ENCODE measurements at places on chromosomes 4 and X.

DNA sequence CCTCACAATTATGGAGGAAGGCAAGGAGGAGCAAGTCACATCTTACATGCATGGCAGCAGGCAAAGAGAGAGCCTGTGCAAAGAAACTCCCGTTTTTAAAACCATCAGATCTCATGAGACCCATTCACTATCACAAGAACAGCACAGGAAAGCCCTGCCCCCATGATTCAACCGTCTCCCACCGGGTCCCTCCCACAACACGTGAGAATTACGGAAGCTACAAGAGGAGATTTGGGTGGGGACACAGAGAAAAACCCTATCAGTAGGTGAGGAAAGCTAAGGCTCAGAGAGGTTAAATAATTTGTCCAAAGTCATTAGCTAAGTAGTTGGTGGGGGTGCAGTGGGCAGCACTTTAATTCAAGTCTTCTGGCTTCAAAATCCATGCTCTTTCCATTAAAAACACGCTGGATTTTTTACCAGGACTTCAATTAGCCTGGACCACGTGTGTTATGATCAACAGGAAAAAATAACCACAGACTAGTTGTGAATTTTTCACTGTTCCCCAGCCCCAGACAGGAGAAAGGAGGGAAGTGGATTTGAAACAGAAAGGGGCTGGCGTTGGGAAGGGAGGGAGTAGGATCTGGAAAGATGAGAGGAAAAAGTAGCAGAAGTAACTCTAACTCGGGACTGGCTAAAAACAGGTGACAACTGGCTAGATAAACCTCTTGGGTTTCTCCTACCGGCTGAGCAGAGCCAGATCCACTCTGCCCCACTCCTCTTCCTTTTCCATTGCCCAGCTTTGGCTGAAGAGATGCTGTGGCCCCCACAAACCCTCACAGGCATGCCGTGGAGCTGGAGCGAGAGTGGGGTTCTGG lies 986 bp downstream of the MTMR8 start:
- DNase-seq = no peak

GRCh38 chrX:112839856-112840255 lies 775 bp downstream of the AMOT start:
- DNase-seq = no peak

DNA sequence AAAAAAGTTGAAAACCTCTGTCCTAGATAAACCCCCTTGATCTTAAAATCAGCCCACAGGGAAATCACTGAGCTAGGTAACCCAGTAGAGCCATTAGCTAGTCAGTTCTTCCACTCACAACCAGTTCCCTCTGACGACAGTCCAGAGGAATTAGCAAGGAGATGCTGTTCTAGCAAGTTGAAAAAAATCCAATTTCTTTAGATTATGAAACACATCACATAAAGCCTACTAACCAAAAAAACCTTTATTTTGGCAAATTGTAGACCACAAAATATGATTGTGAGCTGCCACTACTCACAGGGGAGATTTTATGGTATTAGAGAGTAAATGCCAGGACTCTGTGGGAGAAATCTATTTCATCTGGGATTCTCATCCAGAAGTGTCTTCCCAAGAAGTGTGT lies 22.6 kb downstream of the ADAMTS3 start:
- no peak for DNase-seq

DNA sequence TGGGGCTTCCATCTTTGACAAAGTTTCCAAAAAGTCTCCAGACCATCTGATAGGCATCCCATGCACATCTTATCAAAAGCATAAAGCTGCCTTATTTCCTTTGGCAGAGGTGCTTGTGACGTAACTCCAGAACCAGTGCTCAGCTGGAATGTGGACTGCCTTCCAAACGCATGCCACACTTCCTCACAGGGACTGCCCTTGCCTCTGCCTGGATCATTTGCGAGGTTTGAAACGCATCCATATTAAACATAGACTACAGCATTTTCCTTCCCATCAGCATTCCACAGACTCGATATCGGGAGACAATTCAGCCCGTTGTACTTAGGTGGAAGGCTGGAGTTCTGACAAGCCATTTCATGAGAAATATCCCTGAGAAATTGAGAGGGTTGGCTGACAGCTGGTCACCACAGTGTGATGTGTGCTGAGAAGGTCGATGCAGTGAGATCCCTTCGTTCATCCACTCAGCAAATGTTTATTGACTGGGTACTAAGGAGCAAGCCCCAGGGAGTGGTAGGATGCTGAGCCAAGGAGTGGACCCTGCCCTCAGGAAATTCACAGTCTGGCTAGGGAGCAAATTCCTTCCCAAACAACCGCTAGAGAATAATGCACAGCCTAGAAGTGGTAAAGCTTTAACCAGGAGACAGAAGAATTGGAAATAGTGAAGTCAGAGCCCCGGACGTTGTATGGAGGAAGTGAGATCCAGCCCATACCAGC lies 376.0 kb downstream of the BCOR start:
- no peak for DNase-seq

DNA sequence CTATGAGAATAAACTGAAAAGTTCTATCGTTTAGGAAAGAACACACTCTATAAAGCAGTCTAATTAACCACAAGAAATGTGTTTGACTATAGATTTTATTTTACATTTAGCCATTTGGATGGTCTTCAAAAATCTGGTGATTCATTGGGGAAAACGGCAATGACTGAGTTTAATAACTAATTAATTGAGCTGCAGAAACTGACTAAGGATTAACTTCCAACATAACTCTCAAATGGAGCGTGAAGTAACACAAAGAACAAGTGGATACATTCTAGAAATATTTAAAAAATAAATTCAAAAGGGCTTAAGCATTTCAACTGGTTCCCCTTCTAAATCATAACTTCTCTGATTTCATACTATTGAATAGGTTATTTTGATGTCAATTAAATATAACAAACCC lies 1582.4 kb downstream of the PCDH18 start:
- DNase-seq = no peak

- no peak for DNase-seq
Observed at GRCh38 chr4:7392438-7393421, 42.0 kb downstream of the PSAPL1 start.

- DNase-seq = no peak
Observed at GRCh38 chrX:87664381-87664780, 146.8 kb downstream of the KLHL4 start.

- DNase-seq = no peak
Observed at GRCh38 chr4:129531253-129531652, 435.3 kb downstream of the C4orf33 start.

GRCh38 chr4:6941796-6942195 lies 32.2 kb downstream of the TBC1D14 start:
- no peak for DNase-seq

- no peak for DNase-seq
Observed at GRCh38 chrX:23854945-23855344, 52.8 kb downstream of the APOO start.

Measured in bone marrow (tissue), 2 donors.